Epithelial cell of esophagus (primary cell): ENCODE measurements at places on chromosomes 7 and 10.
A peak's percentile ranks its signal among the peaks of the same experiment; 100 is the strongest.

- DNase-seq, result no peak
Measured at GRCh38 chr7:35721288-35721687, 26.4 kb upstream of the HERPUD2 start.

- DNase-seq, result no peak
Measured at GRCh38 chr7:67566101-67566500, 569.5 kb downstream of the TYW1 start.

- no peak for DNase-seq
Measured at GRCh38 chr10:110980807-110981206, 61.4 kb downstream of the SHOC2 start.

GRCh38 chr7:1591396-1591795 is 21.6 kb upstream of the PSMG3 start:
- DNase-seq, result no peak

DNA sequence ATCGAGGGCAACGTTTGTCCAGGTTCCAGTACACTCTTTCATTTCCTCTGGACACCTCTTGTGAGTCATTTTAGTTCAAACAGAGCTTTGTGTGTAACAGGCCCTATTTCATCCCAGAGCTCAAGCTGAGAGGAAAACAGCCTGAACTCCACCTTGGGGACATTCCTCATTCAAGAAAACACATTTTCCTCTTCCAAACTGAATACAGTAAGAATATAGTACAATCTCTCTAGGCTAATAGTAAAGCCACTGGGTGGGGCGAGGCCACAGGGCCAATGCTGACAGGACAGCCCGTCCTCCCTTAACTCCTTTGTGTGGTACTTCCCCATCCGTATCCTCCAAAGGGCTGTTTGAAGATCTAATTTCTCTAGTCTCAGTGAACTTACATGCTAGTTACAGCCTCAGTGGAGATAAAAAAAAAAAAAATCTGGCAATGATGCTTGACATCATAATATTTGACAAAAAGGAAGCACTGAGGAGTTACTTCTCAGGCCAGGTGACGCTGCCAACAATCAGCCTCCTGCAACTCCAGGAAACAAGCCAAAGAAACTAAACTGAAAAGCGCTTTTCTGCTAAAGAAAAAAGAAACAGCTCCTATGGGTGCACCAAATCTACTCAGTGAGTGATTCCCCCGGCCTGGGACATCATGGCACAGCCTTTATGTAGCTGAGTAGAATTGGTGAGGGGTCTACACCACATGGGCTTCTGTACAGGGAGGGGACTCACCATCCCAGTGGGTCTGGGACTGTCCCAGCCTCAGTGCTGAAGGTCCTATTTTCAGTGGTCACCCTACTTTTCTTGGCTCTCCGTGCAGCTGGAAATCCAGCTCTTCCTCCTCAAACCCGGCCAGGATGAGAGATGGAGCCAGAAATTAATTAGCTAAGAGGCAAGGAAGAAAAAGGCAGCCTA is 238.2 kb upstream of the NEBL start:
- peak; percentile 72 for DNase-seq

DNA sequence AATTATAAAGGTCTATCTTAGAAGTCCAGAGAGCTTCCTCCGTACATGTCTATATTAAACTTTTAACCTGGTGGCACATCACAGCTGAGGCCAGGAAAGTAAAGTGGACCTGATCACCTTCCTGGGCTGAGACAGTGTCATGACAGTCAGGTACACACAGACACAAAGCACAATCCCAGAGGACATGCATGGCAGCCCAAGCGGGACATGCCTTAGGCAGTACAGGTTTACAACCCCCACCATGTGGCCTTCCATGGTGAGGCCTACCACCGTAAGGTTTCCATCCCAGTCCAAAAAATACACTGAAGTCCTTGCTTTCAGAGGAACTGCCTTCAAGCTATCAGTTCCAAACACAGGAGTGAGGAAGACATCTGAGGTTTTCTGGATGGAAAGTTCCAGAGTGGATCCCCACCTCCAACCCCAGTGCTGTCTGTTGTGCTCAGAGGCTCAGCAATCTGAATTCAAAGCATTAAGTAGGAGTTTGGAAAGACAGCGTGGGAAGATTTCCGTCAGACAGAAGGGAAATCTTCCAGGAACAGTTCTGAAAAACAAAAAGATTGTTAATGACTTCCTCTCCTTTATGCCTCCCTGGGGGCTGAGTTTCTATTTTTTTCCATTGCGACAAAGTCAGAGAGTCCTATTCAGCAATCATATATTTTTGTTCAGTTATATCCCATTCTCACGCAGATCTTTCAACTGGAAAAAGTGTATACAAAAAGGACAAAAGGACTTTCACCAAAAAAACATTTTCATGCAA is 20.1 kb downstream of the IFIT3 start:
- DNase-seq, result no peak

- DNase-seq, result no peak
Measured at GRCh38 chr7:151715666-151716315, 161.1 kb downstream of the PRKAG2 start.

DNA sequence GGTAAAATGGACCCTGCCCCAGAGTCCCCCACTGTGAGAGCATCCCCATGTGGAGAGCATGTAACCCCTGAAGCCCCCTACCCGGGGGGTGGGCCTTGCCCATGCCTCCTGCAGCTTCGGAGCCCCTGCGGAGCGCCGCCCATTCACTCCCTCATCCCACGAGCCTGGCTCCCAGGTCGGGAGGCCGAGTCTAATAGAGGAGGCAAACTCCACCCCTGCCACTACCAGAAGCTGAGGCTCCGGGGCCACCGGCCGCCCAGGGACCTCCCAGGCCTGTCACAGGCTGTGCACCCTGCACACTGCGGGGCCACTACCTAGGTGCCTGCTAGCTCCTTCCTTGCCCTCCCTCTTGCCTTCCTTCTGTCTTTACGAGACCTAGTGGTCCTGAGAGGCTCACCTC is 17.4 kb downstream of the WDR86 start:
- no peak for DNase-seq

- DNase-seq, result peak; percentile 73
Measured at GRCh38 chr7:80060218-80060806, 74.3 kb upstream of the GNAI1 start.

GRCh38 chr7:34091321-34091917 is 186.1 kb downstream of the BMPER start:
- DNase-seq, result peak; percentile 79

DNA sequence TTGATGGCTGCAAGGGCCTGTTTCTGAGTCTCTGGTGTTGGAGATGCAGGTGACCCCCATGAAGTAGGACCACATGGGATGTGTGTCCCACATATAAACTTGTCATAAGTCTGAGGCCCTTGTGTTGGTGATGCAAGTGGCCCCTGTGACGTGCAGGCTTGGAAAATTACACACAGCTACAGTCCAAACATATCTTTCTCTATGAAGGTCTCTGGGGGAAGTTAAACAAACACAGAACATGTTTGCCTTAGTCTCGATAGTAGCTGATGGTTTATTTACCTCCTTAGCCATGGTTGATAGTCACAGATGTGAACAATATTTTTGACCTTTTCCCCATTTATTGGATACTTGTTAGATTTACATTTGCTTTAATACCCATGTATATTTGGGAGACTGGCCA is 64.7 kb downstream of the ADCY1 start:
- no peak for DNase-seq

- peak; percentile 94 for DNase-seq
Measured at GRCh38 chr7:13981070-13981469, 8.4 kb downstream of the ETV1 start.

GRCh38 chr10:77887631-77888355 is 38.8 kb downstream of the DLG5 start:
- no peak for DNase-seq
